Stomach (tissue), 19 donors: ENCODE measurements at places on chromosomes 13 and 19. TPM values are rescaled to one million over a fixed set of nuclear protein-coding genes. Genes with fewer than 3 reads are reported as not detected.
A peak's percentile ranks its signal among the peaks of the same experiment; 100 is the strongest.

The ARMC6 gene
- 7.0 TPM for total RNA-seq

The ZNF540 gene
- total RNA-seq: 16.5 TPM

The ZNF723 gene
- total RNA-seq: not detected

GRCh38 chr19:13057147-13057572, 45.5 kb downstream of the LYL1 start:
- H3K36me3 ChIP-seq: no peaks in the 10 kb centered on the region
- H3K4me1 ChIP-seq: peaks cover 99% of the 10 kb centered on the region
- DNase-seq: peak; percentile 46
- H3K27ac ChIP-seq: peak overlapping the region; percentile 94
- peak overlapping the region; percentile 10 for H3K4me3 ChIP-seq
- H3K27me3 ChIP-seq: no peaks in the 10 kb centered on the region

DNA sequence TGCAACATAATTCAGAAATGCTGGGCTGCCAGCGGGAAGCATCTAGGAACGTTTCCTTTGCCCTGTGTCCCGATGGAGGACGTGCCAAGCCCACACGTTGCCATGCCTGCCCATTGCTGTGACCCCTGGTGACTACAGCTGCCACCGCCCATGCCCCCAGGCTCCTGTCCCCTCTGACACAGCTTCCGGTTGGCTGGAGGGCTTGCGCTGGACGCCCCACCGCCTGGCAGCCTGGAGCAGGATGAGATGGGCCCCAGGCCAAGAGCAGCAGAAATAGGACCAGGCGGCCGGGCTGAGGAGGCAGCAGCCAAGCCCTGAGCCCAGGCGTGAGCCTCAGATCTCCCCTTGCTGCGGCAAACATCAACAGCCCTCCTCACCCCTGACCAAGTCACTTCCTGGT, 125.9 kb downstream of the COL4A2 start:
- peaks cover 45% of the 10 kb centered on the region for H3K36me3 ChIP-seq
- peaks cover 24% of the 10 kb centered on the region for H3K4me1 ChIP-seq
- no peaks in the 10 kb centered on the region for H3K27me3 ChIP-seq
- H3K4me3 ChIP-seq: no peak overlapping the region
- H3K27ac ChIP-seq: peak overlapping the region; percentile 66
- DNase-seq: no peak

DNA sequence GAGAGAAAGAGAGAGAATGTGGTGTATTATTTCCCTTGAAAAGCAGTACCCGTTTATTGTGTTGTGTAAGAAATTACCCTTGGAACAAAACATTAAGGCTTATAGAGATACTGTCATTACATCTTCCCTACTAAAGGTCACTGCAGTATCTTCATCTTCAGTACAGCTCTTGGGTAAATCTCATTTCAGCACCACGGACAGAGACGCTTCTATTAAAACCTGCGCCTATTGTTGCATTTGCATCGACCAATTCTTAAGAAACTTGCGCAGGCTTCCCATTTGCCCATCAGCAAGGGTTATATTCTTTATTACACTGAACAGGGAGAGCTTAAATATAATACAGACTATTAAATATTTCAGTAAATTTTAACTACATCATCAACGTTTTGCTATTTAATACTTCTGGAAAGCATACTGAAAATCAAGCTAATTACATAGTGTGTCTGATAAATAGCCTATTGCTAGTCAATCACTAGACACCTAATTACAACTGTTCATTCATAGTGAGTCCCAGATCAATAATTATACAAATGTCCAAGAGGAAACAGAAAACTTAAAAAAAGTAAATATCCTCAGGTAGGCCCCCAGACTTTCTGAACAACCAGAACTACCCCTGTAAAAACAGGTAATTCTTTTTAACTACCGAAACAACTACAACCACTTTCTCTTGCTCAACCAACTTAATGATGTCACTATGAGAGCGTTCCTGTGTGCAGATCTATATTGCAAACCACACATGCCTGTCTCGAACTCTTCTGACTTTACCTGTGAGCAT, 350.6 kb downstream of the LIG4 start:
- DNase-seq: peak; percentile 86
- H3K27ac ChIP-seq: no peak overlapping the region
- H3K27me3 ChIP-seq: no peaks in the 10 kb centered on the region
- no peaks in the 10 kb centered on the region for H3K36me3 ChIP-seq
- no peak overlapping the region for H3K4me3 ChIP-seq

DNA sequence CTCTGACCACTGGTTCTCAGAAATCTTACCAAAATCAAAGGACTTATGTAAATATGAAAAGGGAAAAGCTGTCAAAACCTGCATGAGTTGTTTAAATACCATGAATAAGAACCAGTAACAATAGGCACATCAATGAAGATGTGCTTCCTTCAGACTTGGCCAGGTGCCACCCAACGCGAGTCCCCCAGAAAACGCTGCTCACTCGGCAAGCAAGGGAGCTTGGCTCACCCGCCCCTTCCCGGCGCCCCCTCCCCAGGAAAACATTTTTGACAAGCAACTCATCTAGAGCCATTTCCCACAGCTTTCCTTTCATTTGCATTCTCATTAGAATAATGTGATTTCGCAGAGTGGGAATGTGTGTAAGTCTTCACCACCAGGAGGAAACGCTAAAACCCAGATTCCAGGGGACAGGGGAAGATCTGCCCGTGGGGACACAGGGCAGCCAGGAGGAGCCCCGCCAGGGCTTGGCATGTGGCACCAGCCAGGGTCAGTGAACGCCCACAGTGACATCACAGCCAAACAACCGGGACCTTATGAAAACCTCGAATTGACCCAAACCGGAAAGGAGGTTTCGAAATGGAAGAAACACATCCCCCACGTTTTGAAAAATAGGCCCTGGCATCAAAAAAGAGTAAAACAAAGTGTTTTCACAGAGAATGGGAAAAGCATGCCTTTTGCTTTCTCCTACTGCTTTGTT, 366.2 kb upstream of the TSHZ3 start:
- H3K27ac ChIP-seq: no peak overlapping the region
- H3K4me1 ChIP-seq: peaks cover 6% of the 10 kb centered on the region
- no peak overlapping the region for H3K4me3 ChIP-seq
- H3K27me3 ChIP-seq: no peaks in the 10 kb centered on the region
- DNase-seq: no peak

DNA sequence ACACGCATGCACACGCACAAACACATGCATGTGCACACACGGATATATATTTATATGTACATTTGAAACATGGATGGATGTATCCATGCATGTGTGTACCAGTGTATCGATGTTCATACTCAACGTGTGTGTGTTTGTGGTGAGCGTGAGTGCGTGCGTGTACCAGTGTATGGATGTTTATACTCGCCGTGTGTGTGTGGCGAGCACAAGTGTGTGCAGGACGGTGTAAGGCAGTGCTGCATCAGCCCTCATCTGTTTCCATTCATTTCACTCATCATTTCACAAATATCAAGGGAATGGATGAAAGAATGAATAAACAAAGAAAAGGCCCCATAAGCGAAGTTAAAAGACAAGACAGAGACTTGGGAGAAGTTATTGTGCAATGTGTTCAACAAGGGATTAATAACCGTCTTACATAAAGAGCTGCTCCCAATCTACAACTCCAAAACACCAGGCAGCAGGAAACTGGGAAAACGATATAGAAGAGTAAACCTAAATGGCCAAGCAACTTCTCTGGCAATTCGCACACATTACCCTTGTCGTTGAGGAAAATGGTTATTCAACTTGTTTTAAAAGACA, 21.7 kb upstream of the MIER2 start:
- no peaks in the 10 kb centered on the region for H3K27me3 ChIP-seq
- no peaks in the 10 kb centered on the region for H3K36me3 ChIP-seq
- no peak overlapping the region for H3K4me3 ChIP-seq
- no peaks in the 10 kb centered on the region for H3K4me1 ChIP-seq
- no peak overlapping the region for H3K27ac ChIP-seq
- no peak for DNase-seq

DNA sequence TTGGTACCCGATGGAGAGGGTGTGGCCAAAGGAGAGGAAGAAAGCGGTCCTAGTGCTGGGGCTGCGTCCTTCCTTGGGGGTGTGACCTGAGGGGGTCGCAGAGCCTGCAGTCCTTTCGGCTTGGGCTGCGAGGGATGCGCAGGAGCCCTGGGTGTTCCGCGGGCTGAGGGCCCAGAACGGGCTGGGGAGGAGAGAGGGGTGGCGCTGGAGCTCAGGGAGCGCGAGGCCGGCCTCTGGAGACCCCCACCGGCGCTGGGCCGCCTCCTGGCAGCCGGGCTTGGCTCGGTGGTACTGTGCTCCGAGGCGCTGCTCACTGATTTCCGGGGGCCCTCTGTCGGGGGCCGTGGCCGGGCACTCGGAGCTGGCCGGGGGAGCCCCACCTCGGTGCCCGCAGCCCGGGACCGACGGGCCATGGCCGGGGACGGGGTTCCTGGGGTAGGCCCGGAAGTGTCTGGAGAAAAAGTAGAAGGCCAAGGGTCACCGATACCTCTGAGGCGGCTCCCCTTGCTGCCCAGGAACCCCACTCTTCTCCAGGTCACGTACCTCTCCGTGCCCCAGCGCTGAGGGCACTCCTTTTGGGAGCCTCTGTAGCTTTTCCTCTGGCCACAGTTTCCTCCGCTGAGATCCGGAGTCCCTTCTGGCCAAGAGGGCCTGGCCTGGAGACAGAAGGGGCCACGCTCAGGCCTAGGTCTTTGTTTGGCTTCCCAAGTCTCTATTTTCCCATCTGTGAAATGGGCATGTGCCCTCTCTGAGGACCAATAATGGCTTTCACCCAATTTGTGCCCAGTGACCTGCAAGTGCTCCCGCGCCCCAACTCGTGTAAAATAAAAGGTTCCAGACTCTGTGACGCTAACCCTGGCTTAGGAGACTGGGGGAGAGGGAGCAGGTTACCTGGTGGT, 1.6 kb downstream of the PRR36 start:
- no peak for DNase-seq
- H3K4me1 ChIP-seq: peaks cover 46% of the 10 kb centered on the region
- H3K27ac ChIP-seq: peak overlapping the region; percentile 54
- peaks cover 8% of the 10 kb centered on the region for H3K27me3 ChIP-seq
- peak overlapping the region; percentile 18 for H3K4me3 ChIP-seq

DNA sequence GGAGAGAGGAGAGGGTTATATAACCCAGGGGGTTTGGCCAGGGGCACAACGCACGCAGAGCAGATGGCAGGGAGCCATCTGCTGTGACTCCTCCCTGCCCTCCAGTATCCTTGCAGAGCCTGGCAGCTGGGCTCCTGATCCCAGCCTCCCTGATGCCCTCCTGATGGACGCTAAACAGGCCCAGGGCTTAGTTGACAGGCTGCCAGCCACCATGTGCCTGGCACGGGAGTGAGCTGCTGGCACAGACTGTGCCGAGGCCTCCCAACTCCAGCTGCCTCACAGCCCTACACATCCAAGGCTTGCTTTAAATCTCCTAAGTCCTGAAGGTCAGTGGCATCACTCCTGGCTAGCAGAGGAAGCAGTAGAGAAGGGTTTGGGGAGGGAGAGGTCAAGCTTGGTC, 16.7 kb downstream of the SYDE1 start:
- H3K4me1 ChIP-seq: peaks cover 15% of the 10 kb centered on the region
- H3K27ac ChIP-seq: peak overlapping the region; percentile 94
- peak overlapping the region; percentile 77 for H3K4me3 ChIP-seq
- H3K27me3 ChIP-seq: no peaks in the 10 kb centered on the region
- DNase-seq: peak; percentile 74

DNA sequence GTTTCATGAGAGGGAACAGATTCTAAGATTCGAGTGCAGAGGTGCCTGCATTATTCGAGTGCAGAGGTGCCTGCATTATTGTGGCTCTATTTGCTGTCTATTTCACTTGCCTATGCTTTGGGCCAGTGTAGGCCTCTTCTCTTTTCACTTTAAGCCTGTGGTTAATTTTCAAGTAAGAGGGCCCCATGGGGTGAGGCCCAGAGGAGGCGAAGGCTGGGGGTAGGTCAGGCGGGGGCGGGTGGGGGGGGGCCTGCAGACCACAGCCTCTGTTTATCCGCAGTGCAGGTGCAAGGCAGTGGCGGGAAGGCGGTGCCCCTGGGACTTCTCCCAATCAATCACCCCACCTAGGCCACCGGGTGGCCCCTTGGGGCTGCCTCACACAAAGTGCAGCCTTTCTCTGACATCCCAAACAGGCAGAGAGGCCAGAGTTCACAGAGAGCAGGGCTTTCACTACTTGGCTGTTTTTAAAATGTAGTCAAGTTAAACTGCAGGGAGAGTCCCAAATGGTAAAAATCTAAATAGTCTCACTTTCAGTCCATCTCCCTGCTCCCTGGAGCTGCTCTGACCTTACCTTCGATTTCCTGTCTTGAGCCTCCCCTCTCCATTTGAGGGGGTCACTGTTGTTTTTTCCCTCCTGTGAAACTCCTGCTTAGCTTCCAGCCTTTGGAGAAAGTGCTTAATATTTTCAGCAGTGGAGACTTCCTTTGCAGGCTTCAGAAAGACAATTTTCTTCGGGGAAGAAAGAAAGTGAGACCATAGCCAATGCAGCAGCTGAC, 249.0 kb downstream of the DLEU7 start:
- no peaks in the 10 kb centered on the region for H3K36me3 ChIP-seq
- no peaks in the 10 kb centered on the region for H3K4me1 ChIP-seq
- no peaks in the 10 kb centered on the region for H3K27me3 ChIP-seq
- DNase-seq: peak; percentile 36
- H3K4me3 ChIP-seq: no peak overlapping the region

GRCh38 chr19:49430678-49431329, 5.6 kb downstream of the GFY start:
- peaks cover 19% of the 10 kb centered on the region for H3K4me1 ChIP-seq
- H3K4me3 ChIP-seq: no peak overlapping the region
- H3K36me3 ChIP-seq: no peaks in the 10 kb centered on the region
- peaks cover 100% of the 10 kb centered on the region for H3K27me3 ChIP-seq
- no peak for DNase-seq

DNA sequence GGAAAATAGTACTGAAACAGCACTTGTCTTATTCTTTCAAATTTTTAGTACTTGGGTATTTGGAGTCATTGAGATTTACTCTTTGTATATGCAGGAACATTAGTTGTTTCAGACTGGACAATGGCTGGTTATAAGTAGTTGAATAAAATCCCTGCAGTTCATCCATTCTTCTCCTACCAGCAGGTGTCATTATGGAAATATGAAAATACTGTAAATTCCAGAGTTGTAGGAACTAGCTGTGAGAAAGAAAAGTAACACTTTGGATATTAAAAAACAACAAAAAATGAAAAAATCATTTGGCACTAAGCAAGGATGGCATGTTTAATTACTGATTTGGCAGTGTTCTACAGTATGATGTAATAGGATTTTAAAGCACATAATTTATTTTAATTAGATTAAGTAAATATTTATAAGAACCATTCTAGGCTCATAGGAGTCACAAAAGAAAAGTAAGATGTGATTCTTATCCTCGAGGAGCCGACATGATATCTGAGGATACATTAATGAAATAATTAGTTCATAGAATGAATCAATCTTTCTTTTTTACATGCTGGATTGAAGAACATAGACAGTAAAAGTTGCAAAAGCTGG, 155.3 kb downstream of the KCNRG start:
- no peaks in the 10 kb centered on the region for H3K36me3 ChIP-seq
- H3K4me3 ChIP-seq: no peak overlapping the region
- H3K27ac ChIP-seq: no peak overlapping the region
- H3K4me1 ChIP-seq: no peaks in the 10 kb centered on the region

GRCh38 chr19:33208904-33209849, 15.0 kb downstream of the LRP3 start:
- no peaks in the 10 kb centered on the region for H3K27me3 ChIP-seq
- H3K4me1 ChIP-seq: no peaks in the 10 kb centered on the region
- no peak overlapping the region for H3K27ac ChIP-seq
- no peak overlapping the region for H3K4me3 ChIP-seq
- H3K36me3 ChIP-seq: peaks cover 38% of the 10 kb centered on the region

GRCh38 chr19:52584736-52585440, 14.8 kb downstream of the ZNF701 start:
- H3K27ac ChIP-seq: no peak overlapping the region
- no peak overlapping the region for H3K4me3 ChIP-seq
